Activated naive CD4-positive, alpha-beta T cell treated with anti-CD3 and anti-CD28 coated beads, Interleukin-2, amount 10 ng/mL, durations not matched to agents 7 days and 5 days (primary cell): ENCODE measurements at places on chromosomes 1 and 21.

DNA sequence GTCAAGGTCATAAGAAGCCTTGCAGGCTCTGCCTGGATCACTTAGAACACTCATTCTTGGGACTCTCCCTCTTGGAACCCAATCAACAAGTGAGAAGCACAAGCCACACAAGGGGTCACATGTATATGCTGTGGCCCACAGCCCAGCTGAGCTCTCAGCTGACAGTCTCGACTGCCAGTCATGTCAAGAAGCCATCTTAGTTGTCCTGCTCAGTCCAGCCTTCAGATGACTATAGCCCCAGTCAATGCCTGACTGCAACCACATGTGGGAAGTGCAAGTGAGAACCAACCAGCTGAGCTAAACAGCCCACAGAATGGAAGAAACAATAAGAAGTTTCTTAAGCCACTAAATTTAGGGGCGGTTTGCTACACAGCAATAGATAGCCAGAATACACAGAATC, 356.0 kb downstream of the KCNH1 start:
- DNase-seq, result no peak
- H3K4me1 ChIP-seq, result no peaks in the 10 kb centered on the region
- no peak overlapping the region for H3K27ac ChIP-seq
- no peak overlapping the region for H3K4me3 ChIP-seq
- H3K27me3 ChIP-seq, result no peaks in the 10 kb centered on the region

DNA sequence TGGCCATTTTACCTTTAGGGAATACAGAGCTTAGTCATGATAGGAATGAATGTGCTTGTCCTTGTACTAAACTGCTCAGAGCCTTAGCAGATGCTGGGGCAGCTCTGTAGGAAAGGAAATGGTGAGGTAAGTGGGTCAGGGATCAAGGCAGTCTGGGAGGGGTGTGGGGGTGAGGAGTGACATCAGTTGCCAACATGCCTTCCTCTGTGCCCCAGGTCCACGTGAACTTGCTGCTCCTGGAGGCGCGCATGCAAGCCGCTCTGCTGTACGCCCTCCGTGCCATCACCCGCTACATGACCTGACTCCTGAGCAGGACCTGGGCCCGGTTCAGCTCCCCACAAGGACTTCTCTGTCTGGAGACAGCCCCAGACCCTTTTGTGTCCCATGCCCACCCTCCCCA, 21.2 kb downstream of the SESN2 start:
- H3K4me3 ChIP-seq, result no peak overlapping the region
- peaks cover 17% of the 10 kb centered on the region for H3K4me1 ChIP-seq
- peaks cover 19% of the 10 kb centered on the region for H3K36me3 ChIP-seq
- peaks cover 2% of the 10 kb centered on the region for H3K27me3 ChIP-seq

- peak overlapping the region; percentile 22 for H3K27ac ChIP-seq
- no peaks in the 10 kb centered on the region for H3K36me3 ChIP-seq
- DNase-seq, result no peak
- no peaks in the 10 kb centered on the region for H3K27me3 ChIP-seq
- H3K4me1 ChIP-seq, result no peaks in the 10 kb centered on the region
- H3K4me3 ChIP-seq, result peak overlapping the region; percentile 44
These were observed 356.1 kb downstream of the LMO4 start for GRCh38 chr1:87684713-87685205.

GRCh38 chr1:173491508-173491907, 14.4 kb downstream of the PRDX6 start:
- no peak overlapping the region for H3K27ac ChIP-seq
- peaks cover 33% of the 10 kb centered on the region for H3K36me3 ChIP-seq
- no peaks in the 10 kb centered on the region for H3K27me3 ChIP-seq
- no peak overlapping the region for H3K4me3 ChIP-seq
- DNase-seq, result no peak
- peaks cover 4% of the 10 kb centered on the region for H3K4me1 ChIP-seq

- no peak overlapping the region for H3K4me3 ChIP-seq
- H3K27ac ChIP-seq, result no peak overlapping the region
- no peaks in the 10 kb centered on the region for H3K36me3 ChIP-seq
- no peaks in the 10 kb centered on the region for H3K4me1 ChIP-seq
- peaks cover 7% of the 10 kb centered on the region for H3K27me3 ChIP-seq
These were observed 19.5 kb upstream of the IGSF21 start for GRCh38 chr1:18088077-18088594.

DNA sequence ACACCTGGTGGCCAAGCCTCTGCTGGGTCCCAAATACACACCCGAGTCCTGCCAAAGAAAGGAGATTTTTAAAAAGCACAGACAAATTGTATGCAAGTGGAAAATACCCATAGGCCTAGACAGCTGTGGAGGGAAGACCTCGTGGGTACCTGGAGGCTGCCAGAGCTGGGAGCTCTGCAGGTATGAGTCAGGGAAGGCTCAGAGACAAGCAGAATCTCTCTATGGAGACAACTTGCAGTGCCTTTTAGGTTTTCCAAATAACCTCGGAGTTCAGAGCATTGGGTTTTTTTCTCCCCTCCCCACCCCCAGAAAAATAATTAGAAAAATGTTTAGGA, 127.7 kb downstream of the EDEM3 start:
- no peak overlapping the region for H3K4me3 ChIP-seq
- no peaks in the 10 kb centered on the region for H3K4me1 ChIP-seq
- no peak for DNase-seq
- no peak overlapping the region for H3K27ac ChIP-seq
- no peaks in the 10 kb centered on the region for H3K36me3 ChIP-seq

GRCh38 chr1:222009105-222009730, 267.3 kb upstream of the DUSP10 start:
- H3K4me3 ChIP-seq, result no peak overlapping the region
- H3K36me3 ChIP-seq, result no peaks in the 10 kb centered on the region
- DNase-seq, result peak; percentile 48
- peaks cover 8% of the 10 kb centered on the region for H3K27me3 ChIP-seq
- peaks cover 4% of the 10 kb centered on the region for H3K4me1 ChIP-seq

DNA sequence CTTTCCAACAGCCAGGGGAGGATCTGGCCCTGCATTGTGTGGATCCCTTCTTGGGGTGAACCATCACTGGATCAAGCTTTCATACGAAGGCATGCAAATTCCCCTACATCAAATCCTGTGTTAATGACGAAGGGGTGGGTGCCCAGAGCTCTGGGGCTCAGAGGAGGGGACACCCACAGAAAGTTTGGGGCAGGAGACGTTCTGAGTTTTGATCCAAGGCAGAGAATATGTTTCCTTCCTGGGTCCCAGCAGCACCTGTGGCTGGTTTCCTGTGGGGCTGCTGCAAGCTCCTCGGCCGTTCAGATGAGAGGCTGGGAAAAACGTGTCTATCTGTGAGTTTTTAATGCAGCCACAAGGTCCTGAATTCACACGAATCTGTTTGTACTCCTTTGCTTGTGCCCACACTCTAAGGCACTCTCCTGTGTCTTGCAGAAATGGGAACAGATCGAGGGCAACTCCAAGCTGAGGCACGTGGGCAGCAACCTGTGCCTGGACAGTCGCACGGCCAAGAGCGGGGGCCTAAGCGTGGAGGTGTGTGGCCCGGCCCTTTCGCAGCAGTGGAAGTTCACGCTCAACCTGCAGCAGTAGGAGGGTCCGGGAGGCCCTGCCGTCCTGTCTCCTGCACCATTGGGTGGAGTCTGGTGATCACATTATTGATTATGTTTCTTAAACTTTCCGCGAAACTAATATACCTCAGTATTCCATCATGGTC, 147.1 kb downstream of the PGBD5 start:
- peak; percentile 23 for DNase-seq
- no peaks in the 10 kb centered on the region for H3K27me3 ChIP-seq
- H3K4me3 ChIP-seq, result no peak overlapping the region
- H3K36me3 ChIP-seq, result peaks cover 22% of the 10 kb centered on the region
- peak overlapping the region; percentile 75 for H3K27ac ChIP-seq

DNA sequence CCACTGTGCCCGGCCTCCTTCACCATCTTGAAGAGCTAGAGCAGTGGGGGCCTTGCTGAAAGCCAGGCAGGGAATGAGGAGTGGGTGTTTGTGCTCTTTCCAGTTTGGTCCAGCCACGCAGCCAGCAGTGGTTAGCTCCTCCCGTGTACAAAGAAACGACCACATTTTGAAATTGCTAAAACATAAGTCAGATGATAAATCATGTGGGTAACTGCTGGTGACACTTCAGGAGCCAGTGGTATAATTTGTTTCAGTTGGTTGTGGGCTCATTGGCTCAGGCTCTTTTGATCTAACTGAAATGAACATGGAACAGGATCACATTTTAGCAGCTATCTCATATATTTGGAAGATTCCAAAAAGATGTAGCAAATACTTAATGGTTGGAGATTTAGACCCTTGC, 87.6 kb downstream of the MTR start:
- no peaks in the 10 kb centered on the region for H3K27me3 ChIP-seq
- DNase-seq, result no peak
- H3K4me3 ChIP-seq, result no peak overlapping the region
- no peak overlapping the region for H3K27ac ChIP-seq
- peaks cover 27% of the 10 kb centered on the region for H3K36me3 ChIP-seq

GRCh38 chr1:208857465-208857864, 613.3 kb upstream of the PLXNA2 start:
- H3K4me3 ChIP-seq, result no peak overlapping the region
- no peaks in the 10 kb centered on the region for H3K4me1 ChIP-seq
- no peaks in the 10 kb centered on the region for H3K36me3 ChIP-seq
- no peak overlapping the region for H3K27ac ChIP-seq
- no peaks in the 10 kb centered on the region for H3K27me3 ChIP-seq
